Activated naive CD4-positive, alpha-beta T cell (primary cell): ENCODE measurements at places on chromosomes 1 and 21.

DNA sequence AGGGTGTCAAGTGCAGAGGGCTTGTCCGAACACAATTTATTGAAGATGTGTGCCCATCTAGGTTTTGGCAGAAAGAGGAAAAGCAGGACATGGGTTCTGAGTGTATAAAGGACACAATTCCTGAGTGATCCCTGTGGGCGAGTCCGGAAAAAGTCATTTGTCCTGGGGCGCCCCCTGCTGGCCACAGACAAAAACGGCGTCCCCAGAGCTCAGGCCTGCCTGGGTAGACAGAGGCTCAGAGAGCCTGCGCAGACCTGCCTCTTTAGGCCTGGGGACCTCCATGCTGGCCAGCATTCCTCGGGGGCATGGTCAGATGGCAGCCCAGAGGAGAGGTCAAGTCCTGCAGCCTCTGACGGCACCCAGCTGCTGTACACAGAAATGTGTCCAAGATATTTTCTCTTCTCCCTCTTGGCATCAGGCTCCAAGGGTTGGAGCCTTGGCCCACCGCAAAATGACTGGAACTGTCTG is 65.5 kb upstream of the LRP8 start:
- peak; percentile 49 for DNase-seq

- DNase-seq: no peak
These were observed 2.9 kb upstream of the TFF3 start for GRCh38 chr21:42317826-42318746.

DNA sequence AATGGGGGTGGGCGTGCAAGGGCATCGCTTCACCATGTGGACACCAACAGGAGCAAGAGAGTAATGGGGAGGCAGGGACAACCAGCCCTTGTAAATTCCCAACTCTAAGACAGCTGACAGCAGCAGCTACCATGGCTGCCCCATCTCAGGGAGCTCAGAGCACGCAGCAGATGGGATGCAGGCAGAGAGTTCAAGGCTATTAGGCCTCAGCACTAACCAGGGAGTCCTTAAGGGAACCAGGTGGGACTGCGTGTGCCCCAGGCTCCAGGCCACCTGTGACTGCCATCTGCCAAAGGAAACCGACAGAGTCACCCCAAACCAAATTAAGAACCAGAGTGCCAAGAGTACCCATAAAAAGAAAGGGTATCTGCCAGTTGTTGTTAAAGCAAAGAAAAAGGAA is 33.7 kb upstream of the PRDM2 start:
- DNase-seq: no peak

DNA sequence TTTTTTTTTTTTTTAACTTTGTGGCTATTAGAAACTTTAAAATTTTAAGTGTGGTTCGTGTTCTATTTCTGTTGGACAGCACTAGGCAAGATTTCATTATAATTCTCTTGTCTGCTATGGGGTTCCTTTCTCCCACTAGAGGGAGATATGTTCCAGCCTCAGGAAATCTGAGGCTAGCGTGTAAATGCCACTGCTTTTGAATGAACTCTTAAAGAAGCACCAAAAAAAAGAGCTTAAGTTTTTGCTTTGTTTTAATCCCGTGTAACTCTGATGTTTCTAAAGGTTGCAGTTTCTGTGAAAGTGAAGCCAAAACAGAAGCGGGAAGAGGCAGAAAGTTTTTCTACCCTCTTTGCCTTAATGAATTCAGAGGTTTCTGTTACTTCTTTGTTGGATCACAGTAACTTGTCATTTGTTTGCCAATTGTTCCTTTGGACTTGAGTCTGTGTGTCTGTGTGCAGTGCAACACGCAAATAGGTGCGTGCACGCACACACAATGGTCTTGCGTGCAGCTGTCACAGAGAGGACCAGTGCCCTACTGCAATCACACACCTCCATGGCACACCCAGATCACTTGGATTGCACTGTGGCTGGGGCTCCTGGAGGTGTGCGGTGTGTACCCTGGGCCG is 32.3 kb downstream of the HHAT start:
- no peak for DNase-seq

- peak; percentile 23 for DNase-seq
These were observed 46.3 kb upstream of the VANGL1 start for GRCh38 chr1:115595279-115596079.

DNA sequence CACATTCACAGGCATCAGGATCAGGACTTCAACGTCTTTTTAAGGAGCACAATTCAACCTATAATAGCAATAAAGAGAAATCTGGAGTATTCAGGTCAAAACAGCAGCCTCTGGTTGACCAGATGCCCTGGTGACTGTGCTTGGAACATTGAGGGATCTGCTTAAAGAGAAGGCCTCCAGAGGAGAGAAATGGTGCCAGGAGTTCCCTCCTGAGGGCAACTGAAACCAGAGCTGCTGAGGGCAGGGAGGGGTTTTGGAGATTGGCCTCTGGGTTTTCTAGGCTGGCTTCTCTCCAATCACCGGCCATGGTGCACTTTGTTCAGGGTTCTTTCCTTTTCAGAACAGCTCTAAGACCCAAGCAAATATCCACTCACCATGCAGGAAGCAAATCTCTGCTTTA is 190.7 kb upstream of the KIAA0040 start:
- no peak for DNase-seq

DNA sequence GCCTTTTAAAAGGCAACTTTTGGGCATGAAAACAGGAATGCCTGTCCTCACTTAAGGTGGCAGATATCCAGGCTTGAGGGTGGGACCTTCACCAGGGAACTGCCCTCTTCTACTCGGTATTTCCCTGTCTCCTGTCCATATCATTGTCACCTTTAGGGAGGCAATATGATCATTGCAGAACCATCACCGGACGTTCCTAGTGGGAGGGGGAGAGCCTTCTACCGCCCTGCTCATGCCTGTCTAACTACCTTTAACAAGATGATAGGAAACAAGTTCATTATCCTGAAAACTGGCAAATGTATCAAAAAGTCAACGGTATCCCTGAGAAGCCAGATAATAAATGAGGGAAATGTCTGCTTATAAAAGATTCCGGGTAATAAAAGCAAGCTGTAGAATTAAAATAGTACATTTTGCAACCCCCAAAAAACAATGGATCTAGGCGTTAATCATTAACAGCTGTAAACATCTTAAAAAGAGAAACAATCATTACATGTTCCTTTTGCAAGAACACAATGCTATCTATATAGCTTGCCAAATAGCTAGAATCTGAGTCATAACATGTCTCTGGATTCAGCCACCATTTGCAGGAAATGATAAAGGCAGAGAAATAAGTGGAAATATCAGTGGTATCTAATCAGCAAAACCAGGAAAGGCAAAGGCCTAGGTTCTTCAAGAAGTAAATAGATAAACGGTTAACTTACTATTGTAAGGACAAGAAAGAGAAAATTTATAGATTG is 852.9 kb upstream of the ADGRL4 start:
- DNase-seq: no peak

GRCh38 chr1:1130206-1131120 is 14.6 kb upstream of the C1orf159 start:
- no peak for DNase-seq
